ENCODE measurements at places on chromosomes 3 and 15. TPM values are rescaled to one million over a fixed set of nuclear protein-coding genes. Genes with fewer than 3 reads are reported as not detected.

Gene NUSAP1
- 7.4 TPM for total RNA-seq

- no peaks in the 10 kb centered on the region for H3K36me3 ChIP-seq
- no peaks in the 10 kb centered on the region for H3K4me1 ChIP-seq
- H3K4me3 ChIP-seq: no peak overlapping the region
- H3K27me3 ChIP-seq: no peaks in the 10 kb centered on the region
- no peak overlapping the region for H3K27ac ChIP-seq
Measured at GRCh38 chr3:102906818-102907217, 472.0 kb downstream of the ZPLD1 start.

- DNase-seq: no peak
- H3K27me3 ChIP-seq: no peaks in the 10 kb centered on the region
- H3K4me1 ChIP-seq: no peaks in the 10 kb centered on the region
- no peaks in the 10 kb centered on the region for H3K36me3 ChIP-seq
- H3K4me3 ChIP-seq: no peak overlapping the region
- H3K27ac ChIP-seq: no peak overlapping the region
Measured at GRCh38 chr3:21544076-21544462, 206.9 kb downstream of the ZNF385D start.

- no peak for DNase-seq
- H3K4me3 ChIP-seq: no peak overlapping the region
- H3K27ac ChIP-seq: no peak overlapping the region
- no peaks in the 10 kb centered on the region for H3K4me1 ChIP-seq
- peaks cover 2% of the 10 kb centered on the region for H3K36me3 ChIP-seq
Measured at GRCh38 chr3:48789665-48790064, 58.0 kb downstream of the PRKAR2A start.

DNA sequence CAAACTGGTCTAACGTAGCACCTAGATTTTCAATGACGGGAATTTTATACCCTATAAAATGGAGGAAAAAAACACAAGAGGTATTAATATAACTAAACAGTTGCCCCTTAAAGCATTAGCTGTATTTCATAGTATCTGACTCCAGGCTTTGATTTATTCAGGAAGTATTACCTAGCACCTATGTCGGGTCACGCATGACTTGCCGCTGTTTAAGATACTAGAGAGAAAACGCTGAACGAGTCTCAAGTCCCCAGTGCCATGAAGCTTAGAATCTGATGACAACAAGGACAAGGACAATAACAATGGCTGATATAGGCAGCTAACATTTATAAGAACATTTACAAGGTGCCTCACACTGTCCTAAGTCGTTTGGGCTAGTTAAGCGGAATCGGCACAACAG lies 1.9 kb downstream of the SNRPA1 start:
- H3K27me3 ChIP-seq: no peaks in the 10 kb centered on the region
- no peak overlapping the region for H3K27ac ChIP-seq
- peaks cover 22% of the 10 kb centered on the region for H3K4me1 ChIP-seq
- no peak overlapping the region for H3K4me3 ChIP-seq

Gene GOLGA8J
- 0.25 TPM for total RNA-seq

Gene CYP1A1
- 4.4 TPM for total RNA-seq

GRCh38 chr3:102510663-102511062 lies 75.8 kb downstream of the ZPLD1 start:
- no peak for DNase-seq
- H3K4me3 ChIP-seq: no peak overlapping the region
- H3K36me3 ChIP-seq: no peaks in the 10 kb centered on the region
- no peak overlapping the region for H3K27ac ChIP-seq

DNA sequence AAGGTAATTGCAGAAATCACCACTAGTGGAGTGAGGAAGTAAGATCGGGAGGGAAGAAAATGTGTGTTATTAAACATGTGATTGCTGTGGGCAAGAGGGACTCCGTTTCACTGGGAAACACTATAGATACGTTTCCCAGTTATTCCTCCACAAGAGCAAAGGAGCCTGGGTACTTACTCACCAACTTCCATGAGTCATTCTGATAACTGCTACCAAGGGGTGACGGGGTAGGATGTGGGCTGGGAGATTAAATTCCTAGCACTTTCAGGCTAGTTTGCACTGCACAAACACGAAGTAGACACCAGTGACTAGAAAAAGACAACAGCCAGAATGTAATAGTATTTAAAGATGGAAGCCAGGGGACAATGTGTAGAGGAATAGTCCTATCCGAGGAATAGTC lies 812.9 kb upstream of the CFAP20DC start:
- H3K4me3 ChIP-seq: no peak overlapping the region
- H3K27ac ChIP-seq: no peak overlapping the region
- no peaks in the 10 kb centered on the region for H3K4me1 ChIP-seq
- H3K27me3 ChIP-seq: no peaks in the 10 kb centered on the region

DNA sequence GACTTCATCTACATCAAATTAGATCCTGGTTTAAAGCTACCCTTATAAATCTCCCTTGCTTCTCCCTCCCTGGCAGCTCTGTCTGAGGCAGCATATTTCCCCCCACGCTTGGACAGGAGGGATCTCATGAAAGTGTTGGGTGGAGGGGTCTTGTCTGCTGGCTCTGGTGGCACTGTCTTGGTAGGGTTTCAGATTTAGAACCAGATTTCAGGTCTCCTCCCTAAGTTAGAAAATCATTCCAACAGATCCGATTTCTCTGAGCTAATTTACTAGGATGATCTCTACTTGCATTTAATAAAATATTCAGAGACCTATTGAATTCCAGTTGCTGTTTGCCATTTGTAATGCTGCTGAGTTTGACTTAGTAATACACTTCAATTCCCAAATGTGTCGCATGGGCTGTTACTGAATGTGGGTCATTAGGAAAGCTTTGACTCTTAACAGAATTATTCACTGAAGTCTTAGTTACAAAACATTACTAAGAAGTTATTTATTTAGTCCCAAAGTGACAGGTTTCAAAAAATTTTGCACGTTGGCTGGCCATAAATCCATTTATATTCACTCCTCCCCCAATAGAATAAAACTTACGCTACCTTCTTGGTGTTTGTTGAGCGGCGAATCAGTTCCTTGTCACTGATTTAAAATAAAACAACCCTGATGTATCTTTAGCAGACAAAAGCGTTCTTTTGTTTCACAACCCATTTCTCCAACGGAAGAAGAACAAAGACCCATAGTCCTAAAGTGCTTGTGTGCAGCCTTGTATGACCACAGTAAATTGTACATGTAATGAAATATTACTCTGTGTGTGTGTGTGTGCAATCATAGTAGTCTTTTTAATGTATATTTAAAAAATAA lies 84.5 kb downstream of the TRAK1 start:
- H3K36me3 ChIP-seq: no peaks in the 10 kb centered on the region
- no peak overlapping the region for H3K27ac ChIP-seq
- H3K4me1 ChIP-seq: no peaks in the 10 kb centered on the region

Gene FBLN2
- 4.4 TPM for total RNA-seq

GRCh38 chr15:98727115-98728040 lies 79.0 kb downstream of the IGF1R start:
- no peaks in the 10 kb centered on the region for H3K36me3 ChIP-seq
- no peaks in the 10 kb centered on the region for H3K27me3 ChIP-seq
- no peaks in the 10 kb centered on the region for H3K4me1 ChIP-seq

- H3K4me3 ChIP-seq: no peak overlapping the region
- H3K27ac ChIP-seq: no peak overlapping the region
- H3K4me1 ChIP-seq: no peaks in the 10 kb centered on the region
- H3K36me3 ChIP-seq: no peaks in the 10 kb centered on the region
Measured at GRCh38 chr3:43905157-43905556, 214.4 kb downstream of the ABHD5 start.

- no peak for DNase-seq
- no peak overlapping the region for H3K27ac ChIP-seq
- H3K4me1 ChIP-seq: no peaks in the 10 kb centered on the region
Measured at GRCh38 chr3:106229495-106230278, 360.9 kb upstream of the CBLB start.

GRCh38 chr15:59933607-59934006 lies 70.5 kb upstream of the FOXB1 start:
- H3K4me3 ChIP-seq: no peak overlapping the region
- no peaks in the 10 kb centered on the region for H3K4me1 ChIP-seq
- peaks cover 22% of the 10 kb centered on the region for H3K27me3 ChIP-seq
- H3K27ac ChIP-seq: no peak overlapping the region

GRCh38 chr3:166955201-166955939 lies 424.7 kb downstream of the ZBBX start:
- H3K4me1 ChIP-seq: no peaks in the 10 kb centered on the region
- H3K4me3 ChIP-seq: no peak overlapping the region
- DNase-seq: no peak
- no peaks in the 10 kb centered on the region for H3K36me3 ChIP-seq
- no peak overlapping the region for H3K27ac ChIP-seq
- no peaks in the 10 kb centered on the region for H3K27me3 ChIP-seq

DNA sequence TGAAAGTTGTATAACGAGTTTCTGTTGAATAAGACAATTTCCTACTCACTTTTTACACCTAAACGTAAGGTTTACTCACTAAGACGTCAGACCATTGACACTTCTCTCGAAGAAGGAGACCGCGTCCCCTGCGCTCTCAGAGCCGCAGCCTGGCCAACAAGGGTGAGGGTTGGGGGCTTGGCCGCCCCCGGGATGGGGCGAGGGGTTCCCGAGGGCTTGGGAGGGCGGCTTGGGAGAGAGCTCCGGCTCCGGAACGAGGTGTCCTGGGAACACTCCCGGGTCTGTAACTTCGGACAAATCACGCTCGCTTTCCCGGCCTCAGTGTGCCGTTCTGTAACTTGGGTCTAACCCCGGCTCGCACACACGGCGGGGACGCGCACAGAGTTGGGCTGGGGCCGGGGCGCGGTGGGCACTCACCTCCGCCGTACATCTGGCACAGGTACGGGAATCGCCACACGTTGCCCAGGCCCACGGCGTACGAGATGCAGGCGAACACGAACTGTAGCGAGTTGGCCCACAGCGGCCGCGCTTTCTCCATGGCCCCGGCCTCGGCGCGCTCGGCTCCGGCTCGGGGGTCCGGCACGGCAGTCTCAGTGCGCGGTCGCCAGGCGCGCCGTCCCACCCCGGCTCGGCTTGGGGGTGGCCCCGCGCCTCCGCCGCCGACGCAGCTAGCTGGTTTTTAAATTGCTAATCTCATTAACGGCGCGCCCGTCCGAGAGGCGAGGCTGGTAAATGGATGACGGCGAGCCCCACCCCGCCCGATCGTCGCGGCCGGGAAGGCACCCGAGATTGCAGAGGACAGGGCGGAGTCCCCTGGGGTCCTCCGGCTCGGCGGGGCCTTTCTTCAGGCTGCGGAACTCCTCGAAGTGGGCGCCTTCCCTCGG lies at the start of gene SLC6A20:
TSS of gene SLC6A20 (minus strand) at position 655 of the 884 bp plus-strand sequence. CDS start at position 538, 117 bp downstream.
- H3K27me3 ChIP-seq: peaks cover 3% of the 10 kb centered on the region
- no peak within 1 kb of the TSS for H3K4me3 ChIP-seq
- no peaks in the 10 kb centered on the region for H3K36me3 ChIP-seq
- DNase-seq: no peak
- peaks cover 7% of the 10 kb centered on the region for H3K4me1 ChIP-seq

GRCh38 chr15:67556976-67557570 lies 14.6 kb downstream of the MAP2K5 start:
- H3K36me3 ChIP-seq: peaks cover 10% of the 10 kb centered on the region
- DNase-seq: no peak
- no peak overlapping the region for H3K27ac ChIP-seq
- H3K4me1 ChIP-seq: no peaks in the 10 kb centered on the region

DNA sequence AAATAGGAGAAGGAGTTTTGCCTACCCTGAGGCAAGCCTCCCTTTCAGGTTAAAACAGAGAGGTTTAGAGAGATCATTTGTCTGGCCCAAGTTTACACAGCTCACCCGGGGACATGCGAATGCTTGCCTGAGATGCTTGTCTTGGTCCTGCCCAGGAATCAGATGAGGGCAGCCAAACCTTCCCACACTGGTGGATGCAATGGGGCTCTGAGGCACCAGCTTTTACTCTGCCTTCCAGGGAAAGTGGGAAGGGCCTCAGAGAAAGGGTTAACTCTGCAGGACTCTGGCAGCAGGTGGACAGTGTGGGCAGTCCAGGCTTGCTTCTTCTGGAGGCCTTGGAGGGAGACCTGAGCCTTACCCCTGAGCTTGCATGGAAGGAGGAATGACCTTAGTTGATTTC lies 90.0 kb downstream of the LRRK1 start:
- no peaks in the 10 kb centered on the region for H3K27me3 ChIP-seq
- H3K36me3 ChIP-seq: no peaks in the 10 kb centered on the region
- peaks cover 17% of the 10 kb centered on the region for H3K4me1 ChIP-seq
- H3K27ac ChIP-seq: no peak overlapping the region
- H3K4me3 ChIP-seq: no peak overlapping the region

Gene C3orf70
- total RNA-seq: 0.79 TPM

- peaks cover 38% of the 10 kb centered on the region for H3K4me1 ChIP-seq
- H3K27me3 ChIP-seq: no peaks in the 10 kb centered on the region
- peak overlapping the region; percentile 77 for H3K27ac ChIP-seq
- no peak overlapping the region for H3K4me3 ChIP-seq
- H3K36me3 ChIP-seq: no peaks in the 10 kb centered on the region
Measured at GRCh38 chr3:139537795-139538621, 1.5 kb downstream of the RBP1 start.

Gene UPK1B
- 0.23 TPM for total RNA-seq

Gene C3orf85
- total RNA-seq: not detected

Gene ROPN1
- total RNA-seq: not detected

Gene CERS3
- total RNA-seq: not detected

GRCh38 chr3:177787279-177788041 lies 590.2 kb upstream of the TBL1XR1 start:
- H3K27ac ChIP-seq: no peak overlapping the region
- H3K36me3 ChIP-seq: no peaks in the 10 kb centered on the region
- H3K4me3 ChIP-seq: no peak overlapping the region
- H3K4me1 ChIP-seq: no peaks in the 10 kb centered on the region
- DNase-seq: no peak
- no peaks in the 10 kb centered on the region for H3K27me3 ChIP-seq

DNA sequence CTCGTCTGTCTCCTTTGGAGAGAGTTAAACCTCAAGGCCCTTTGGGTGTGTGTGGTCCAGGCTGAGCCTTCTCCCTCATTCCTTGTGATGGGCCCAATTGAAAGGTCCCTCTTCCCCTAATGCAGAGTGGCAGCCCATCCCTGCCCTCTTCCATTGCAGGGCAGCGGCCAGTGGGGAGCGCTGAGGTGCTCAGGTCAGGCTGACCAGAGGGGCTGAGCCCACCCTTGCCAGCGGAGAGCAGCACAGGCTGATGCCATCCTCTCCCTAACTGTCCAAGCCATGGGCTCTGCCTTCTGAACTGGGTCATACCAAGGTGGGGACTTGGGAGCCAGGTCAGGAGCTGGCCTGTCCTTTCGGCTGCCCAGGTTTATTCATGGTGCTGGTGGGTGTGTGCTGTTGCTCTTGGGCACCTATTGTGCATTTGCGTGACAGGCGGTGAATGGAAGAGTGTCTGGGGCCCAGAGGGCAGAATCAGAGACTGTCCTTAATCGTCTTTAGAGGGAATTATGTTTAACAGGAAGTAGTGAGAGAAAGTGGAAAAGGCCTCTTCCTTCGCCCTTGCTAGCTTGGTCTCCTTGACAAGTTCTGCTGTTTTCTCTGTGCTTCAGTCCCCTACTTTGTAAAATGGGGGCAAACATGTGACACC lies 96.9 kb downstream of the VGLL4 start:
- no peak for DNase-seq
- H3K36me3 ChIP-seq: no peaks in the 10 kb centered on the region
- H3K4me3 ChIP-seq: no peak overlapping the region
- no peak overlapping the region for H3K27ac ChIP-seq
- H3K27me3 ChIP-seq: no peaks in the 10 kb centered on the region
